ENCODE measurements at places on chromosomes 12 and 14. TPM values are rescaled to one million over a fixed set of nuclear protein-coding genes. Genes with fewer than 3 reads are reported as not detected.

DNA sequence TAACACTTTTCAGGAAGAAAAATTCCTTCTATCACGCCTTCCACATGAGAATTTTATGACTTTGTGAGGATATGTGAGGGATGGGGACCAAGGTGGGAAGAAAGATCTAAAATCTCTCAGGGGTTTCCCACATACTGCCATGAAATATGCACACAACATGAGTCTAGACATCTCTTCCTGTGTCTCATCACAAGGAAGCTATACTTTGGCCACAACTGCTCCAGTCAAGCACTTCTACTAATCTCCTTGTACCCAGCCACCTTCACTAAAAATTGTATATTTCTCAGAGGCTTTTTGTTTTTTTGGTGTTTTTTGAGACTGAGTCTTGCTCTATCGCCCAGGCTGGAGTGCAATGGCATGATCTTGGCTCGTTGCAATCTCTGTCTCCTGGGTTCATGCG, 3.2 kb downstream of the OSBPL8 start:
- DNase-seq = no peak

DNA sequence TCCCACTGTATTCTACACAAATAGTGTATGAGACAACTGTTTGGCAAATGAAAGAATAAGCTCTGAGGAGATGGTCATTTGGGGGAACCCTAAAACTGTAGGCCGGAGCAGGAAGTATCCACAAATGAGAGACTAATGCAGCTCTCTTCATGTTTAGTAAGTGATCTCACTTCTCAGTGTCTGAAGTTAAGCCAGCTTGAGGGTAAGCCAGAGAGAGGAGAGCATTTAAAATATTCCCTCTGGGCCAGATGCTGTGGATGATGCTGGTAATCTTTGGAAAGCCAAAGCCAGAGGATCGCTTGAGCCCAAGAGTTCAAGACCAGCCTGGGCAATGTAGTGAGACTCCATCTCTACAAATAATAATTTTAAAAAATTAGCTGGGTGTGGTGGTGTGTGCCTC, 130.6 kb upstream of the SINHCAF start:
- no peak for DNase-seq

DNA sequence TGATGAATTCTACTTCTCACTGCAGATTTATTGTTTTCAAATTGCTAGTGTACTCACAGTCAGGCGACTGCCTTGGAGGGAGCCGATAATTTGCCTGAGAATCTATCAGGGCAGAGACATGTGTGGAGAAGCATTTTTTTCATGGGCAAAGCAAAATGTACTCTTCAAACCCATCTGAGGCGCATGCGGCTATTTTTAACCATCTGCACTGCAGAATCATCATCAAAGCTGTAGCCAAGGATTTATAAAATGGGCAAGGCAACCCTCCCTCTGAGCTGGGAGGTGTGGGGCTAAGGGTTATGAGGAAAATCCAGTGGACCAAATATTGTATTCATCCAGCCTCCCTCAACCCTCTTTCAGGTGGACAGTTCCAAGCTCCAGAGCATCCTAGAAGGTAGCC, 37.7 kb downstream of the BEST3 start:
- DNase-seq = no peak

Gene CRACR2A
- total RNA-seq = 3.7 TPM

Gene ACOT4
- 0.33 TPM for total RNA-seq

Gene ERBB3
- 1.4 TPM for total RNA-seq

GRCh38 chr14:68653108-68653507, 139.8 kb downstream of the ZFP36L1 start:
- DNase-seq = no peak

DNA sequence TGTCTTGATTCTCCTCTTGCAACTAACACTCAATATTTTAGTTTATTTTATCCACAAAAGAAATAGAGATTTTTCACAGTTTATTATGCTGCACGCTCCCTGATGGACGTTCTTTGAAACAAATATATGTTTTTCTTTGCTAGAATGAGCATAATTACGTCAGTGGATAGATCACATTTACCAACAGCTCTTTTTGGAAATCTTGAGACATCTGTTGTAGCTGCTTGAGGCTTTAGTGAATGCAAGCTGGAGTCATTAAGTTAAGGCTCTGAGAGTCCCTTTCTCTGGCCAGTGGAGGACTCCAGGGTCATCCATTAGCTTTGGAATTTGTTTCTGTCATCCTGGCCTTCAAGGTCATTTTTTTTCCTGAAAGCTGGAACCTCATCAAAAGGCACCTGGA, 405.6 kb upstream of the TMEM132C start:
- no peak for DNase-seq

Gene RPS6KL1
- total RNA-seq = 9.6 TPM

DNA sequence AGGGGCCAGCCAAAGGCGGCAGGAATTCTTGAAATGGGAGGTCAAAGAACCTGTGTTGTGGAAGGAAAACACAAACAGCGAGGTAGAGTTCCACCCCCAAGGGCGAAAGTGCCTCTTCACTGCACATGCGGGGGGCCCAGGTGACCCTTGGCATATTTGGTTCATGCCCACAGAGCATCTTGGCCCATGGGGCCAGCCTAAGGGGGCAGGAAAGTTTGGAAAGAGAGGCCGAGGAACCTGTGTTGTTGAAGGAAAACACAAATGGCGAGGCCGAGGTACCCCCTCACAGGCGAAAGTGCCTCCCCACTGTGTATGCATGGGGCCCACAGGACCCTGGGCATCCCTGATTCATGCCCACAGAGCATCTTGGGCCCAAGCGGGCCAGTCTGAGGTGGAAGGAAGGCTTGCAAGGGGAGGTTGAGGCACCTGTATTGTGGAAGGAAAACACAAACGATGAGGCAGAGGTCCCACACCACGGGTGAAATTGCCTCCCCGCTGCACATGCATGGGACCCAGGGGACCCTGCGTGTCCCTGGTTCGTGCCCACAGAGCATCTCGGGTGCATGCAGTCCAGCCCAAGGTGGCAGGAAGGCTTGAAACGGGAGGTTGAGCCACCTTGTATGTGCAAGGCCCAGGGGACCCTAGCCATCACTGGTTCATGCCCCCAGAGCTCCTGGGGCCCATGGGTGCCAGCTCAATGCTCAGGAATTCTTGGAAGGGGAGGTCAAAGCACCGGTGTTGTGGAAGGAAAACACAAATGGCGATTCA, 384.1 kb downstream of the ALG10 start:
- peak; percentile 50 for DNase-seq

- no peak for DNase-seq
These were observed 47.5 kb downstream of the GARIN6 start for GRCh38 chr12:99695050-99695449.

- no peak for DNase-seq
These were observed 201.6 kb upstream of the KITLG start for GRCh38 chr12:88781909-88782308.

DNA sequence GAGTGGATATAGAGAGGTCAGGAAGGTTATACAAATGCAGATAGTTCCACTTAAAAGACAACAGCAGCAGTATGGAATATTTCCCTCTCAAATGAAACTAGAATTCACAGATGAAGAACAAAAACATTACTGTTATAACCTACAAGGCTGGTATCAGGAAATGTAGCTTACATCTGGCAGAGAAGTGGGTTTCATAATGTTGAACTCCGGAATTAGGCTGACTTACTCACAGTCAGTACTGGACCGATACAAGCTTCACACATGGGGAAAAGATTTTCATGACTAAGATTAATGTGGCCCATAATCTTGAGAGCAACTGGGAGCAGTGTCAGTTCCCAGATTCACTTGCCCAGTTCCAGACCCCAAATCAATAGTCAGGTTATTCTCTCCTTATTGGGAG, 353.9 kb downstream of the DUSP6 start:
- DNase-seq = no peak

DNA sequence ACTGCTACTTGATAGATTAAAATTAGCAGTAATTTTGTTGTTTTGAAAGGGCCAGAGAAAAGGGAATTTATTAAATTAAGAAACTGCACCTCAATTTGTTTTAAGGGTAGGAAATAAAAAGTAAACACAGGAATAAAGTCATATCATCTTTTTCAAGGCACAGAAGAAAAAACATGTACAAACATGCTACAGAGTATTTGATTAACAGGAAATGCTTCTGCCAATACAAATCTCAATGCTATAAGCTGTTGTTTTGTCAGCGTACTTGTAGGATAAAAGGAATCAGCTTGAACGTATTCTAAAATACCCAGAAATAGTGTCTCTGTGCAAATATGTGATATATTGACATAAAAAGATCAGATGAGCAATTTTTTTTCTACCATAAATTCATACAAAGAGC, 474.0 kb upstream of the MGAT4C start:
- no peak for DNase-seq

GRCh38 chr12:52359621-52360061, 7.6 kb downstream of the KRT85 start:
- DNase-seq = no peak

- no peak for DNase-seq
These were observed 4.7 kb downstream of the P2RX2 start for GRCh38 chr12:132623072-132623869.

- no peak for DNase-seq
These were observed 105.4 kb downstream of the SRGAP1 start for GRCh38 chr12:63949902-63950301.

- DNase-seq = no peak
These were observed 13.5 kb upstream of the FKBP11 start for GRCh38 chr12:48938805-48939204.

DNA sequence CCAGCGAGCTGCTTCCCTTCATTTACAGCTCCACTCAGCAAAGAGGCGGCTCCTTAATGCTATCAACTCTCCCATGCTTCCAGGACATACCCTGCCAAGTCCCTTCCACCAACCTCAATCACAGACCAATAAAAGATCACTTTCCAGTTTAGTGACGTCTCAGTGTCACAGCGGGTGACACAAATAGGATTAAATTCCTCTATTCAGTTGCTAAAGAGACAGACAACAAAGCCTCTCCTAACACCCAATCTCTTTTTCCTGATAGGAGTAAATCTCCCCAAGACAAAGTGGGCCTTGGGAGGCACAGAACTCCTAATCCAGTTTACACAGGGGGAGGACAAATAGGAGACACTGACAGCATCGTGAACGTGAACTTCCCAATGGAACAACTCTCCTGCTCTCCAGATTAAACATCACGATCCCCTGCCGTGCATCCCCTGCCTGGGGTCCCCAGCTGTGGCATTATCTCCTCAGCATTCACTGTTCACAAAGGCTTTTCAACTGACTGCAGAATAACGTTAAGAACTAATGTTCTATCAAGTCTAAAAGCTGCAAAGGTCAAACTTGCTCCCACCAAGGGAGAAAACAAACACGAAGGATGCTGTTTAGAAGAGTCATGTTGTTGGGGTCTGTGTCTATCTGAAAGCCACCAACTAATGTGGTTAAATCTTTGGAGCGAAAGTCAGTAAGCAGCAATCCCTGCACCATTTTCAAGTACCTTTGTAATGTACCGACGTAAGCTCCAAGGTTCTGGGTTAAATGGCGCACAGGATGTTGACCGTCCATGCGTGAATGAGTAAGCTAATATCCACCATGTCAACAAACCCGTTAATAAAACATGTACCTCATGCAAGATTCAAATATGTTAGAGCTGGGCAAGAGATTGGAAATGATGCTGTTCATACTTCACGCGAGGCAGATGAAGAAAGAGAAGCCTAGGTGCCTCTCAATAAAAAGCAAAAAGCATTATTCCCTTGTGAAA, 31.5 kb downstream of the TMEM132D start:
- DNase-seq = no peak

- DNase-seq = no peak
These were observed 4.8 kb downstream of the CNPY2 start for GRCh38 chr12:56311003-56311402.

- DNase-seq = no peak
These were observed 7.4 kb downstream of the SALL2 start for GRCh38 chr14:21518725-21519124.

Gene GLIPR1L2
- 0.65 TPM for total RNA-seq

Gene TSPAN11
- 3.6 TPM for total RNA-seq

GRCh38 chr14:89504602-89505313, 87.7 kb upstream of the FOXN3 start:
- no peak for DNase-seq

Gene GZMB
- 1.0 TPM for total RNA-seq

DNA sequence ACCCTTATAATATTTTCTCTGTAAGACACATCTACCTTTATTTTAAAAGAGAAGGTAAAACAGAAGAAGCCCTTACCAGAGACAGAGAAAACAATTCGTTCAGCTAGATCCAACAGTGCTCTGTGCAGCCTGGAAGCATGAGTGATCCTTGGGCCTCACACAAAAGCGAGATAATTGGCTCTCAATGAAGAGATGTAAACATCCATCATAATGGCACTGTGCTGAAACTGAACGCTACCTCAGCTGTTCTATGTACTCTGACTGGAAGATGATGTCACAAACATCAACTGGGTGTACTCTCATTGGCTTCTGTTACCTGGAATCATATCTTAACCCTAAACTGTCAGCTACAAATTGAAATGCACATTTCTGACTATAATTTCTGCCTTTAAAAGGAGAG, at the start of gene MGAT4C:
MGAT4C (minus strand) TSS at position 229 of the 400 bp plus-strand sequence.
- no peak for DNase-seq

GRCh38 chr12:33044447-33044846, 147.9 kb upstream of the PKP2 start:
- DNase-seq = no peak

- peak; percentile 41 for DNase-seq
These were observed 206.3 kb upstream of the C14orf180 start for GRCh38 chr14:104373055-104373854.

Gene INTS13
- 23.0 TPM for total RNA-seq

Gene MDM1
- 12.6 TPM for total RNA-seq

Gene SELPLG
- total RNA-seq = 14.4 TPM

Gene PDE3A
- total RNA-seq = 59.4 TPM

DNA sequence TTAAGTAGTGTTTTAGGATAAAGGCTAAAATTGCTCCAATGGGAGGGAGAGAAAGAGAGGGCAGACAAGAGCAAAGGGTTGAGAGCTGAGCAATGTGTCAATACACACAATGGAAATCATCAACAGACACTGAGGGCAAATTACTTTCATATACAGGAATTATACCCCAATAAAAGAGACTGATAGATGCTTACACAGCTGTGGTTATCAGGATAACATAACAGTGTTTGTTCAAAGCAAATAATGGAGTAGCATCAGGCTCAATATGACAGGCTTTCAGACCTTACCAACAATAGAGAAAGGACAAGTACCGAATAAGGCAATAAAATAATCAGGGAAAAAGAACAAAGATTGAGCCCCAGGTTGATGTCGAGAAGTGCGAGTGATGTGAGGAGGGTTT, 53.4 kb upstream of the DIO2 start:
- no peak for DNase-seq

Gene P2RX2
- total RNA-seq = not detected

GRCh38 chr12:62793256-62794217, 141.4 kb downstream of the PPM1H start:
- DNase-seq = peak; percentile 96

Gene LRTM2
- total RNA-seq = not detected

GRCh38 chr14:76765461-76765931, 4.2 kb downstream of the VASH1 start:
- DNase-seq = peak; percentile 62

Measured in posterior vena cava (tissue), 2 donors.